Activated effector memory CD4-positive, alpha-beta T cell treated with Interleukin-2 at 50 U/mL for 16 hours (primary cell): ENCODE measurements at places on chromosomes 5 and 9.

DNA sequence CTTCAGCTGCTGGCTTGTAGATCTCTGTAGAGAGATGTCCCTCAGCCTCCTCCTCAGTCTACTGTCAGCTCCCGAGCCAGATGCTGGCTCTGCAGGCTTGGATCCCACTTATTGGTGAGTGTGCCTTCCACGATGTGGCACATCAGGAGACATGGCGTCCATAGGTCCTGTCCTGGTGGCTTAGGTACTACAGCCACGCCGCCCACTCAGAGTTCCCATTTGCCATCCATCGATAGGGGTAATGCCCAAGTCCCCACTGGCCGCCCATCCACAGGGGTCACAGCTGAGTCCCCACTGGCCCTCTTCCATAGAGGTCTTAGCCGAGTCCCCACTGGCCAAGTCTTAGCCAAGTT lies 17.3 kb downstream of the EXOC3 start:
- DNase-seq, result no peak

DNA sequence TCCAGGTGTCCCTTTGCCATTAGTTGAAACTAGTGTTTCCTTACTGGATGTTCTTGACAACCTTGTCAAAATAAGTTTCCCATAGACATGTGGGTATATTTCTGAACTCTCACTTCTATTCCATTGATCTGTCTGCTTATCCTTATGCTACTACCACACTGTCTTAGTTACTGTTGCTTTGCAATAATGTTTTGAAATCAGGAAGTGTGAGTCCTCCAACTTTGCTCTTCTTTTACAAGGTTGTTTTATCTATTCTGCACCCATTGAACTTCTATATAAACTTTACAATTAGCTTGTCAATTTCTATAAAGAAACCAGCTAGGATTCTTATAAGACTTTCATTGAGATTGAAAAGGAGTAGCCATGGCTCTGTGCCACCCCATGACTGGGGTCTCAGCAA lies 24.3 kb downstream of the CD14 start:
- no peak for DNase-seq

- DNase-seq, result no peak
These were observed 209.0 kb downstream of the EFNA5 start for GRCh38 chr5:107461770-107462169.

GRCh38 chr9:109282302-109282701 lies 38.6 kb downstream of the EPB41L4B start:
- DNase-seq, result no peak

DNA sequence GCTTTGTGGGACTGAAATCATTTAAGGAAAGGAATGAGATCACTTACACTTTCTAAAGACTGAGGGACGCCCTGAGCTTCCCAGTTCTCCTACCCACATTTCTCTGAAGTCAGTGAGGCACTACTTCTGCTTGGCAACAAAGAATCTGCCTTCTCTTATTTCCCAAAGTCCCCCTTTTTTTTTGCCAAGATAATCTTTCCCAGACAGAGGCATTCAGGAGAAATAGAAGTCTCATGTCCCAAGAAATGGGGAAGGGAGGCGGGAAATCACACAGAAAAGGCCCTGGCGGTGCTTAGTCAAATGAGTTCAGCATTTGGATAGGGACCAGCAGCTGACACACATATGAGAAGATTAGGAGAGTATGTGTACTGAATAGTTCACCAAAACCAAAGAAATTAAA lies 159.7 kb downstream of the MUSK start:
- no peak for DNase-seq
